HuH-7.5 (cell line): ENCODE measurements at places on chromosomes 11 and 22.

- DNase-seq = no peak
These were observed 29.3 kb downstream of the RRP7A start for GRCh38 chr22:42490243-42490832.

DNA sequence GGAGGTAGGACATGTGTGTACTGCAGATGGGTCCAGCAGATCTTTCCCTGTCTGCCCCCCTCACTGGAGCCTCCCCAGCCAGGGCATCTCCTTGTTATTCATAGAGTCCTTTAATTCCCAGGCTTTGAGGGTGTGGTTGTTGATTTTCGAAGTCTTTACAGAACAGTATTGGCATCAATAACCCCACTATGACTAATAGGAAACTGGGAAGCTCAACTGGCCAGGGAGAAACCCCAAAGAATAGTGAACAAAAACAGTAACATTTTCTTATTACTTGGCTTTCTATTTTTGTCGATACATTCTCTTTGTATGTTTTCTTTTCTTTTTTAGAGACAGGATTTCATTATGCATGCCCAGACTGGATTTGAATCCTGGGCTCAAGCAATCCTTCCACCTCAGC lies 57.9 kb downstream of the NF2 start:
- no peak for DNase-seq

GRCh38 chr22:24564376-24565058 lies 8.7 kb downstream of the SNRPD3 start:
- DNase-seq = no peak

DNA sequence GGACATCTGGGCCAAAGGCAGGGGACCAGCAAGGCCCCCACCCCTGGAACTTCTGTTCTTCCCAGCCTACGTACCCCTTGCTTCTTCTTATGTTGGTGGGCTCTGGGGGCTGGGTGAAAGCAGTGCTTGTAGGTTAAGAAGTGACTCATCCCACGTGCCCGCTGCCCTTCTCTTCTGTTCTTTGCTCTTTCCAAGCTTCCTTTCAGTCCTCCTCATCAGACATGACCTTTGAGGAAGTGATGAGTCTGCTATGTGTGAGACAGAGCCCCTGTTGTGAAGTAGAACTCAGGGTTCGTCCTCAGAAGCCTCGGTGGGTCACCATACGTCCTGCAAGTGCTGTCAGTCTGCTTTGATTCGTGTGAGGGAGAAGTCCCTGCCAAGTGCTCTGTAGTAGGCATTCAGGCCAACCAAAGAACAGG lies 12.7 kb downstream of the MED15 start:
- DNase-seq = no peak

GRCh38 chr11:904380-904779 lies 6.2 kb downstream of the CHID1 start:
- no peak for DNase-seq

- no peak for DNase-seq
These were observed 4.1 kb upstream of the ELFN2 start for GRCh38 chr22:37431366-37431765.

DNA sequence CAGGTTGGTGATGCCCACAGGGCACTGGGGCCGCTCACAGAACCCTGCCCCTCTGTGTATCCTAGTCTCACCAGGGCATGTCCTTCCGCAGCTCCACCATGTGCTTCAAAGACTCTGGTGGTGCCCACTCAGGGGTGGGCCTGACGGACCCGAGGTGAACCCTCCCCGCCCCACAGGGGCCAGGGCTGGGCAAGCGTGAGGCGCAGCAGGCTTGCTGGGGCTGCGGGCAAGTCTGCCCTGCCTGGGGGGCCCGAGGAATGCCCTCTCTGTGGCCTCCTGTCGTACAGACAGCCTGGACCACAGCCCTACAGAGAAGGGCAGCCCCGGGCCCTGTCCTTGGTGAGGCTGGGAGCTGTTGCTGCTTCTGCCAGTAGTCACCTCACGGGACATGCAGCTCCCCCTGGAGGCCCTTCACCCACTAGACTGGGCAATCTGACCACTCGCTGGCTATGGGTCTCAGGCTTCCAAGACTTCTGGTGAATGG lies 40.2 kb downstream of the TBX1 start:
- DNase-seq = peak; percentile 59

- DNase-seq = no peak
These were observed 483.0 kb downstream of the MN1 start for GRCh38 chr22:27318516-27318915.

- no peak for DNase-seq
These were observed 31.7 kb downstream of the NEAT1 start for GRCh38 chr11:65454311-65454695.

- no peak for DNase-seq
These were observed 15.7 kb downstream of the PIK3IP1 start for GRCh38 chr22:31276426-31277167.

GRCh38 chr11:106708348-106708747 lies 309.9 kb downstream of the GUCY1A2 start:
- DNase-seq = no peak

DNA sequence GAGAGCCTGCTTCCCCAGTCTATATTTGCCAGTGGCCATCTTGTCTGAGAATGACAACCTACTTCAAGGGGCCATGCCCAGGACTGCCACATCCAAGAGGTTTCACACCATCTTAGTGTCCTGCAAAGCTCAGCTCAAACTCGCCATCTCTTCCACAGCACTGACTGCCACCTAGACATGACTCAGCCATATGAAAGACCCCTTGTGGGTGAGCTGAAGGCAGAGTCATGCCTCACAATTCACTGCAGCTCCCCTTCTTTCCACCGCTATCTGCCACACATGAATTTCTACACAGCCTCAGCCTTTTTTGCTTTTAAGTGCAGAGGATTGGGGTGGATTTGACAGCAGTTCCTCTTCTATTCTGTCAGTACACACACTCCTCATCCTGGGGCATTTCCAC lies 127.5 kb downstream of the GALNT18 start:
- no peak for DNase-seq

DNA sequence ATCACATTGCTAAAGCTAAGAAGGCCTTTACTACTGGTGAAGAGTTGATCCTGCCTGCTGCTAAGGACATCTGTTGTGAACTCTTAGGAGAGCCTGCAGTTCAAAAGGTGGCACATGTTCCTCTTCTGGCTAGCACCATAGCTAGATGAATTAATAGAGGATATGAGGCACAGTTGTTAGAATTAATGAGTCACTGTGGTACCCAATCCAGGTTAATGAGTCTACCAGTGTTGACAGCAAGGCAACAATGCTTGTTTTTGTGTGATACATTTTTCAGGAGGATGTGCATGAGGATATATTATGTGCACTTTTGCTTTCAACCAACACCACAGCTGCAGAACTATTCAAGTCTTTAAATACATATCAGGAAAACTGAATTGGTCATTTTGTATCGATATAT lies 12.0 kb downstream of the C11orf58 start:
- no peak for DNase-seq

GRCh38 chr11:77753230-77753629 lies 67.3 kb downstream of the RSF1 start:
- DNase-seq = no peak

DNA sequence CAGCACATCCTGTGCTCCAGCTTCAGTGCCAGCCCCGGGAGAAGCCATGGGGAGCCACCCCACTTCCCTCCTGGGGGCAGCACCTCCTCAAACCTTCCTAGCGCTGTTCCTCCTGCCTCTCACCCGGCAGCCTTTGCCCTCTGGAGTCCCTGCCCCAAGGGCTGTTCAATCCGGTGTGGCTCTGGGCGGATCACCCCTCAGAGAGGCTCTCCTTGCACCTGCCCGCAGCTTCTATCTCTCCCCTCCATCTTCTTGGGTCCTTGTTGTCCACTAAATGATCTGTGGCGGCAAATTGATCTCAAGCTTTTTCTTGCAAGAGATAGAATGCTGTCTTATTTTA lies 18.1 kb upstream of the CDKN1C start:
- DNase-seq = no peak

DNA sequence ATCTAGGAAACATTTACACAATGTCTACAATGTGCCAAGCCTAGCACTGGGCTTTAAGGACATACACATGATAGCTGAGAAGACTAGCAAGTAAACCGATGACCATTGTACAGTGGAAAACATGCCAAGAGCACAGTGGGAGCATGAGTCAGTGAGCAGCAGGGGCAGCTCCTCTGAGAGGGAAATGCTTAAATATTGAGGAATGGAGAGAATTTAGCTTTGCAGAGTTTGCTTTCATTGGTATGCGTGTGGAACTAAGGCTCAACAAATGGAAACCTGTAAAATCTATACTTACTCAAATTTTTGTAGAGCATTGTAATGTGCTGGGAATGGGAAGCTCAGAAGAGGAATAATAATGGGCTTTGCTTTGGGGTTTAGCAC lies 282.3 kb downstream of the ST3GAL4 start:
- DNase-seq = no peak

DNA sequence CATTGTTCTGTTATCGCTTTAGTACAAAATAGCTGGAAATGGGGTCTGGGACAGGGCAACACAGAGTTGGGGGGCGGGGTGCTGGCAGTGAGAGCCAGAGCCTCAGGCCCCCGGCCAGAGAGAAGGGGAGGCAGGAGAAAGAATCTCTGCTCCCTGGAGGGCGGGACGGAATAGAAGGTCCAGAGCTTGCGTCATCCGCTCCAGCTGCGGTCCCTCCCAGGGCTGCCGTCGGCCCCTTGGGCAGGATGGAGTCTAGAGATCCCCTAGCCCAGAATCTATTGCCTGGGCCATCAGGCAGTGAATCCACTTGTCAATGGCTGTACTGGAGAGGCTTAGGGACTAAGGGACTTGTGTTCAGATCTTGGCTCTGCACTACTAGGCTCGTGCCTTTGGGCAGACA lies 5.0 kb downstream of the TP53I11 start:
- DNase-seq = no peak

DNA sequence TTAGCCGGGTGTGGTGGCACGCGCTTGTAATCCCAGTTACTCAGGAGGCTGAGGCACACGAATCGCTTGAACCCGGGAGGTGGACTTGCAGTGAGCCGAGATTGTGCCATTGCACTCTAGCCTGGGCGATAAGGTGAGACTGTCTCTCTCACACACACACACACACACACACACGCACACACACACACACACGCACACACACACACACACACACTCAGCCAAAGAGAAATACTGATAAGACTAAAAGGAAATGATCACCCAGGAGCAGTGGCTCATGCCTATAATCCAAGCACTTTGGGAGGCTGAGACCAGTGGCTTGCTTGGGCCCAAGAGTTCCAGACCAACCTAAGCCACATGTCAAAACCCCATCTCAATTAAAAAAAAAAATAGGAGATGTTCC lies 20.8 kb downstream of the HSPA8 start:
- no peak for DNase-seq

DNA sequence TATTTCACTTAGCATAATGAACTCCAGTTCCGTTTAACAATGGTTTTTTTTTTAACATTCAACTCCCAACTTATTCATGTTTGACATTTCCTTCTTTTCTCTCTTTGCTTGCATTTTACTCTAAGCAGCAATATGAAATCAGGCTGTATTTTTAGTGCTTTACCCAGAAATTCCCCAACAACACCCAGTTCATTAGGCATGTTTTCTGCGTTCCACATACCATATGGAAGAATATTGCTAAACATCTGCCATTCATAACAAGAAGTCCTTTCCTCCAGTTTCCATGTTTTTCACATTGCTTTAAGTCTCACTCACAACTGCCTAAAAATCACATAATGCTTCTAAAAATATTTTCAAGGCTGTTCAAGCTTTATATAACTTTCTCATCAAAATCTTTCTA lies 45.8 kb downstream of the PLAAT5 start:
- no peak for DNase-seq

- no peak for DNase-seq
These were observed 13.5 kb upstream of the PLET1 start for GRCh38 chr11:112274007-112274783.

- DNase-seq = no peak
These were observed 2.1 kb downstream of the OR9G1 start for GRCh38 chr11:56700914-56701485.

DNA sequence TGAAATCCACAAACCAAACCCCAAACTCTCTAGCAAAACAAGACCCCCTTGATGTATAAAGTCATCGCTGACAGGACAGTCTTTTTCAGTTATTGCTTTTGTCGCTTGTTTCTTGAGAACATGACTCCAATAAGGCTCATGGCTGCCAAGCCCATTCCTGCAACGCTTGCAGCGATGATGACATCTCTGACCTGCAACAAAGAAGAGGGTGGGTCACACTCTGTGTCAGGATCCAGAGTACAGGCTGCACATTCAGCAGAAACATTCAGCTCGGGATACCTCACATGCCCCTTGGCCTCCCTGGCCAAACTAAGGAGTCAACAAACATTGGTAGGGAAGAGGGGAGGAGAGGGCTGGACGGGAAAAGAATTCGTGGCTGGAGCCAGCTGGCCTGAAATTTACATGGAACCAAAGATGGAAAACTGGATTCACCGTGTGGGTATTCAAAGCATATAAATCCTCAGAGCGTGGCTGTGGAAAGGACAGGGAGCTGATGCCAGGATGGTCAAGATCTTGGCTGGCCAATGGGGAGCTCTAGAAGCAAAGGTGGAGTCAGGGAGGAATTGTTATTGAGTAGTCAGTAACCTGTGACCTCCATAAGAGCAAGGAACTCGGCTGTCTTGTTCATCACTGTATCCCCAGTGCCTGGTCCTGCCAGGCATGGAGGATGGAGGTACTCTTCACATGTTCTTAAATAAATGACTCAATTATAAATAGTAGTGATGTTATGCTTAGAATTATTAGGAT lies 11.8 kb upstream of the PLAAT2 start:
- no peak for DNase-seq

GRCh38 chr22:26362471-26362870 lies 66.6 kb upstream of the ASPHD2 start:
- no peak for DNase-seq

- no peak for DNase-seq
These were observed 1.4 kb downstream of the PCSK7 start for GRCh38 chr11:117230286-117230961.

GRCh38 chr11:133266986-133267385 lies 265.3 kb downstream of the OPCML start:
- DNase-seq = no peak

GRCh38 chr11:15006139-15006759 lies 34.1 kb upstream of the CALCA start:
- DNase-seq = peak; percentile 8

DNA sequence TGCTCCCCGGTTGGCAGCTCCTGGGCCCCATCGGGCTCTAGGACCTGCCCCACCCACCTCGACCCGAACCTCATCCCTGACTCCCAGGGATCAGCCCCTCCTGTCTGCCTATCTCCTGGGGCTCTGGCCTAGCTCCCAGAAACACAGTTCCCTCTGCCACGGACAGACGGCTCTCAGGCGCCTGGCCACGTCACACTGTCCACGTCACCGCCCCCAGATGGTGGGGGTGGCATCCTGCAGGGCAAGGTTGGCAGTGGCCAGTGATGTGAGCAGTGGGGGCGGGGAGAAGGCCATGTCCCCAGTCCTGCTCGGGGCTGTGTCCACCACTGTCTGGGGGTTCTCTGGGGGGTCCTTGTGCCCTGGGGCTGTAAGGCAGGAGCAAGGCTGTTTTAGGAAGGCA lies 29.2 kb downstream of the SYT7 start:
- no peak for DNase-seq

GRCh38 chr11:46413760-46414465 lies 22.3 kb upstream of the CHRM4 start:
- DNase-seq = no peak

- DNase-seq = no peak
These were observed 112.5 kb upstream of the CLPB start for GRCh38 chr11:72546866-72547265.
